ENCODE measurements at places on chromosomes 2 and 18. TPM values are rescaled to one million over a fixed set of nuclear protein-coding genes. Genes with fewer than 3 reads are reported as not detected.

DNA sequence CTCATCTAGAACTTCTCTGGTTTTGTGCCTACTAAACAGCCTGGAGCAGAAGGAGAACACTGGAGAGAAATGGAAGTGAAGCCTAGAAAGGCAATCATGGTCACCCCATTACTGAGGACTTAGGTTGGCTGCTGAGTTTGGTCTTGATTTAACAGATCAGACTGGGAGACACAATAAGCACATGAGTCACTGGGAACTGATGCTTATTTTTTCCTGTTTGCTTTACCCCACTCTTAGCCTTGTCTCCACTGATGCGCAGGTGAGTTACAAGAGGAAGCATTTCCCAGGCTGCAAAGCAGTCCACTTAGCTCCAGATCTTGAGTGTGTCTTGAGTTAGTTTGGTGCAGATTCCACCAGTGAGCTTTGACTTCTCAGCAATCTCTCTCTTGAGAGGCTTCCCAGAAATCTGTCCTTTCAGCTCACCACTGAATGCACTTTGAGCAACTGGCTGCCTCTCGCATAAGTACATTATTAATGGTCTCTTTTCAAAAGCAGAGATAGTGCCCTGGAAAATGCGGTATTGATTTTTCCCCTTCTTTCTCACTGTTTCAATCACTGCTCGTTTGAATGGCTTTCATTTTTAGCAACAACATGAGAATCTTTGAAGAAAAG lies 390.2 kb upstream of the SETBP1 start:
- DNase-seq: no peak

GRCh38 chr18:3468066-3468705 lies 18.2 kb downstream of the TGIF1 start:
- no peak for DNase-seq

- no peak for DNase-seq
Measured at GRCh38 chr2:159096901-159097300, 128.5 kb downstream of the TANC1 start.

GRCh38 chr2:16728351-16729136 lies 62.9 kb upstream of the CYRIA start:
- DNase-seq: no peak

DNA sequence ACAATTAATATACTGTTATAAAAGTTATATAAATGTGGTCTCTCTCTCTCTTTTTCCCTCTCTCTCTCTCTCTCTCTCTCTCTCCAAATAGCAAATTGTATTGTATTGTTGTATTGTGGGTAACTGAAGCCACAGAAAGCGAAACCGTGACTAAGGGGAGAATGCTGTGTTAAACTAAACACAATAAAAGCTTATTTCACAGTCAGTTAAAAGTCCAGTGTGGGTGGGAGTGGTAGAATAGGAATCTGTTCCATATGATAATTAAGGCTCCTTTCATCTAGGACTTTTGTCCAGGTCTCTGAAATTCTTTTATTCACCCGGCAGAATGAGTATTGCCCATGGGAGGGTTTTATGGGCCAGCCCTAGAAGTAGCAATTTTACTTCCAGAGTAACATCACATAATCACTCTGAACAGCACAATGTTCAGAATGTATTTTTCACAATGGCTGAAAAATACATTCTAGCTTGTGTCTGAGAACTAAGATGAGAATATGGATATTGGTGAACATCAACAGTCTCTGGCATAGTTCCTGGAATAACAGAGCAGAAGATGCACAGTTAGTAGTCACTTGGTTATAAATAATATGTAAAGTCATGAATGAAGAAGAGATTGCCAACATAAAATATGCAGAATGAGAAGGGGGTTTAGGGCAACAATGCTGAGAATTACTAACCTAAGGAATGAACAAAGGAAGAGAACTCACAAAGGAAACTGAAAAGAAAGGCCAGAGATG lies 399.1 kb downstream of the PLCL1 start:
- DNase-seq: no peak

GRCh38 chr18:63079114-63079513 lies 240.5 kb downstream of the BCL2 start:
- no peak for DNase-seq

DNA sequence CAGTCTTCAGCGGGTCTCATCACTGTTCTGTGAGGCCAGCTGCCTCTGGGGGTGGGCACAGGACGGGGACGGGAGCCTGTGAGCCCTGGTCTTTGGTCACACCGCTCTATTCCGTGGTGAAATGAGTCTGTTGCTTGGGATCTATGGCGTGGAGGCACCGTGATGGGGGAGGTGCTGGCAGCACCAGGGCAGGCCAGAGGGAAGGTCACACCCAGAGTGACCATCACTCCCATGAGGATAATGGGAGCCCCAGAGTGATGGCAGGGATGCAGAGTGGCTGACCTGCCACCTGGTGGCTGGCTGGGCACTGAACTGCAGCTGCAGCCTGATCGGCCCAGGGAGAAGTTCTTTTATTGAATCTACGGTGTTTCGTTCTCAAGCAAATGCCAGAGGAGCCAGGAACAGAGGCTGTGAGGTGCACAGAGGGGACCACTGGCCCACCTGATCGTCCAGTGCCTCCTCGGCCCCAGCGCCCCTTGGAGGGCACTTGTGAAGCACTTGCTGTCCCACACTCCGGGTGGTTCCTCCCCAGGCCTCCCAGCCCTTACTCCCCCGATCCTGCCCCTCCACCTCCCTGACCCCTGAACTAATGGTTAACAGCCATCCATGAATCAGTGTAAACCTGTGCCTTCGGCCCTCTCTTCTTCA lies 17.9 kb downstream of the KCNIP3 start:
- no peak for DNase-seq

GRCh38 chr2:3146772-3147650 lies 230.6 kb downstream of the EIPR1 start:
- DNase-seq: peak; percentile 42

DNA sequence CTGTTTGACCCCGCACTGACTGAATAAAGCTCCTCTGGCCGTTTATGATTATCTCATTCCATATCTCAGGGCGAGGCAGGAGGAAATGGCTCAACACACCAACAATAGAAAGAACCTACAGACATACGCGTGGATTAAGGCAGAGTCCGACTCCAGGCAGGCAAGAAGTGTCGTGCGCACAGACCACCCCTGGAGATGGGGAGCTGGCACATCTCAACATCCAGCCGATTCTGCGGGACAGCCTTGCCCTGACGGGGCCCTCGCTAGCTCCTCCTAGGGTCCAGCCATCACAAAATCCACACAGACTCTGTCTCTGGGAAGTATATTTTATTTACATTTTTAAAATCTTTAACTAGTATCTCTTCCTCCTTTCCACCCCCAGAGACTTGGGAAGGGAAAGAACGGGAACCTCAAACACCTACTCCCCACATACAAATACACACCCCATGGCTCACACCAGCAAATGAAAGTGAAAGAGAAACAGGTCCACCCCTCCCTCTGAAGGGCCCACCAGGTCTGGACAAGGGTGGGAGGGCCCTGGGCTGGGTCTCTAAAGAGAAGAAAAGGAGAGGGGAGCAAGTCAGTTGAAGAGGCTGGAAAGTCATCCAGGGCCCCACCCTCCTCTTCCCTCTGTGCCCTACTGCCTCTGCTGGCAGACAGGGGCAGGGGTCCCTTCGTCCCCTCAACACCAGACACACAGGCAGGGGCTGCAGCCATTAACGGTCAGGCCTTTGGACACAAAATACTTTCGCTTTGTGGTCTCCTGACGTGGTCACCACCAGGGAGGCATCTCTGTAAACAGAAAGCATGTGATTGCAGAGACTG lies 3.2 kb downstream of the GPBAR1 start:
- DNase-seq: no peak

DNA sequence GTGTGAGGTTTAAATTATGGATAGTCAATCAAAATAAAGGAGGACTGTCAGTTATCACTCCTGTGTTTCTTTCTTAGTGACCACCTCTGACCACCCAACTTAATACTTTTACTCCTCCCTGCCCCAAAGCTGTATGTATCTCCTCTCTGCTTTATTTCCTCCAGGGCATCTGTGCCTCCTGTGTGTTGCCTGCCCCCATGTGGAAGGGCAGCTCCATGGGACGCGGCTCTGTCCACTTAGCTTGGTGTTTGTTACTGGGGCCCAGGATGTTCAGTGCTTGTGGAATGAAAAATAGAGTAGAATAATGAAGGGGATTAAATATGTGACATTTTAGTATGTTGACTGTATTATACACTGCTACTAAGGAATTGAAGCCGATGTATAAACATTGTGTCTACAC lies 9.8 kb downstream of the ACP1 start:
- DNase-seq: no peak

GRCh38 chr2:71457923-71458322 lies 4.6 kb downstream of the DYSF start:
- DNase-seq: no peak

GRCh38 chr2:191296083-191297006 lies 51.1 kb downstream of the MYO1B start:
- DNase-seq: no peak

DNA sequence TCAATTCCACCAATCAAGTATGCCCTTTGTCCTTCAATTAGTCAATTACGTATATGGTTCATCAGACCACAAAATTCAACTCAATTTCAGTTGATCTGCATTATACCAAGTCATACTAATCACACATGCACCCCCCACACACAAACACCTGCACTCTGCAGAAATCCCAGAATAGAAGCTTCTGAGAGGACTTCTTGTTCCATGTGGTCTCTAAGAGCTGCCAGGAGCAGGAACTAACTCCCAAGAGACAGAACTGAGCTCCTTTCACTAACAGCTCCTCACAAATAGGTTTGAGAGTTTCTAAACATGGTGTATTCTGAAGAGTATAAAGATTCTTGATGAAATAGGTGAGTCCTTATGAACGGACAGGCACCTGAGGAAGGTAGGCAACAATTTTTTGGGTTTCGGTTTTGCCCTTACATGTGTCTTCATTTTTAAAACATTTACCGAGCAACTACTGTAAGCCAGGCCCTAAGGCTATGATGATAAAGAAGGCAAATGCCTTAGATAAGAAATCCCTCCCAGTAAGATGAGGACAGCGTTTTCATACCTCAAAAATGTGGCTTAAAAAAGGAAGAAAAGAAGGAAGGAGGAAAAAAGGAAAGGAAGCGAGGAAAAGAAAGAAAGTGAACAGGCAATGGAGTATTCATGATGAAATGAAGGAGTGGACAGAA lies 183.1 kb downstream of the PID1 start:
- no peak for DNase-seq

GRCh38 chr2:150977296-150977695 lies 284.4 kb downstream of the RBM43 start:
- DNase-seq: no peak

DNA sequence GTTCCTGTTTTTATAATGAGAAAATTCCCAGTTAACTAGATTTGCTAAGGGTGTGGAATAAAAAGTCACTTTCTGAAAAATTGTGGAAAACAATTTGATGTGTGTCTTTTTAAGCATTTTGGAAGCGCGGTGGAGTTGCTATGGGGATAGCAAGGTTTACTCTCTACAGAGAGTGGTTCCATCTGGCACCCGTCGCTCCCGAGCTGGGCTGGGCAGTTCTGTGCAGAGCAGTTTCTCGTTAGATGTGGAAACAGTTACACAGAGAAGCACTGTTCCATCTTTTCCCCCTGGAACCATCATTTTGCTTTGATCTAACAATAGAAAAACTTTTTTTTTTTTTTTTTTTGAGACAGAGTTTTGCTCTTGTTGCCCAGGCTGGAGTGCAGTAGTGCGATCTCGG lies 17.4 kb downstream of the LDLRAD4 start:
- peak; percentile 80 for DNase-seq

DNA sequence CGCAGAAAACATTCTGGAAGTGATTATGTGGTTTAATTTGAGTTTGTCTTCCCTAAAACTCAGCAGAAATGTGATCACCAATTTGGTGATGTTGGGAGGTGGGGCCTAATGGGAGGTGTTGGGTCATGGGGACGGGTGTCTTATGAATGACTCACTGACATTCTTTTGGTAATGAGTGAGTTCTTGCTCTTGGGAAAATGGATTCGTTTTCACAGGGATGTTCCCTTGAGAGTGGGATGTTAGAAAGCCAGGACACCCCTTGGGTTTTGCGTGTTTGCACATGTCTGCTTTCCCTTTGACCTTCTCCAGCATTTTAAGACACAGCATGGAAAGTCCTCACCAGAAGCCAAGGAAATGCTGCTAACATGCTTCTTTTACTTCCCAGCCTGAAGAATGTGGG lies 321.5 kb upstream of the NT5C1B start:
- no peak for DNase-seq

GRCh38 chr2:109180786-109181185 lies 51.8 kb downstream of the SH3RF3 start:
- no peak for DNase-seq

DNA sequence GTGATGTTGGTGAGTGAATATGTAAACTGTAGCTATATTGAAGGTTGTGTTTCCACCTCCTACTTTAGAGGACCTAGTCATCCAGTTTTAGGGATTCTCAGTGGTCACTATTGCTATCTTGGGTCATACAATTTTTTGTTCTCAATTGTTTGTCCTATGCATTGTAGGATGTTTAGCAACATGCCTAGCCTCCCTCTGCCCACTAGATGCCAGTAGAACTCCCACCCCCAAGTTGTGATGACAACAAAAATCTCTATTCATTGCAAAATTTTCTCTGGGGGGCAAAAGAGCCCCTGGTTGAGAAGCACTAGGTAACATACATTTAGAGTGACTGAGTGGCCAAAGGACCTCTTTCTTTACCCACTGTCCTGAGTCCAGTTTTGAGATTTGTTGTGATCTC lies 87.3 kb downstream of the LRRTM4 start:
- DNase-seq: no peak

DNA sequence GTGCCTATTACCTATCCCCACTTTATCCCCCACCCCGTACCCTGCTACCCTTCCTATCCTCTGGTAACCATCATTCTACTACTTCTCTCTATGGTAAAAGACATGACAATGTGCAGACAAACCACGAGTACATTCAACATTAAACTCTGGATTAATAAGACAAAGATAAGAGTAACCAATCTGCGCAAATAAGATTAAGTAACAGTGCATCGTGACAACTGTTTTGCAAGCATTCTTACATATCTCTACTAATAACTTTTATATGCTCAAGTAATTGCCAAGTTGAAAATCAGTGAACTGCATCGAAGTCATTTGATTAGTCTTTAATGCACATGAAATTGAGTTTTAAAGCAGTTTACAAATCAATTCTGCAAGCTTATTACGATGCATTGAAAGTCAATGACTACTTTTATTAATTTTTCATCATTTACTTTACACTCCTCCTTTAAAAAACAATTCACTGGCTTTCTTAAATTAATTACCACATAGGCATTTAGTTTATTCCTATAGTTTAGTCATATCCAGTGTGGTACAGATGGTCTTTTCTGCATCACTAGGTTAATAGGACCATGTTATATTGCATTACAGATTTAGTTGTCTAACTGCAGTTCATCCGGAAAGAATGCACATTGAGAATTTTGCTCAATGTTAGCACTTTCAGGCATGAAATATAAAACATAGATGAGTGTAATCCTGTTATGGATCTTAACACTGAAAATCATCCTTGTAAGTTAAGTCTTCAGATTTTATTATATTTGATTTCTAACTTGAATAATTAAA lies 178.1 kb downstream of the GCA start:
- no peak for DNase-seq

Gene RPS27A
- 796 TPM for total RNA-seq

Gene TMEM185B
- total RNA-seq: 23.2 TPM

Gene CCDC102B
- 12.4 TPM for total RNA-seq

Gene ASPRV1
- total RNA-seq: 1.8 TPM

Gene ATP6V1B1
- not detected for total RNA-seq

Gene IL18RAP
- total RNA-seq: 0.21 TPM

Gene EHBP1
- total RNA-seq: 50.4 TPM

Gene PPIG
- 52.2 TPM for total RNA-seq

Gene SERPINB3
- not detected for total RNA-seq

Gene FOXI3
- not detected for total RNA-seq

Data from adrenal gland (tissue), 19 donors.